ENCODE measurements at places on chromosomes 11 and 22. TPM values are rescaled to one million over a fixed set of nuclear protein-coding genes. Genes with fewer than 3 reads are reported as not detected.

The PTGDR2 gene
- total RNA-seq: not detected

The RASD2 gene
- total RNA-seq: 3.7 TPM

DNA sequence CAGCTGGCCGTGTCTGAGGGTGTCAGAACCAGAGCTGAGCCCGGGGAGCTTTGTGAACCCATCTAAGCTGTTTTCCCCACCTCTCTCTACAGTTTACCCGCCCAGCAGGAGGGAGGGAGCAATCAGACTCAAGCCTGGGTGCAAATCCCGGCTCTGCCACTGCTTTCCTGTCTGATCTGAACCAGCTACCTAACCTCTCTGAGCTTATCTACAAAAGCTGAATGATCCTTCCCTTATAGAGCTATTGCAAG lies 252 bp downstream of the APOL2 start:
- DNase-seq: no peak

GRCh38 chr11:79617561-79617960 lies 176.7 kb upstream of the TENM4 start:
- DNase-seq: no peak

DNA sequence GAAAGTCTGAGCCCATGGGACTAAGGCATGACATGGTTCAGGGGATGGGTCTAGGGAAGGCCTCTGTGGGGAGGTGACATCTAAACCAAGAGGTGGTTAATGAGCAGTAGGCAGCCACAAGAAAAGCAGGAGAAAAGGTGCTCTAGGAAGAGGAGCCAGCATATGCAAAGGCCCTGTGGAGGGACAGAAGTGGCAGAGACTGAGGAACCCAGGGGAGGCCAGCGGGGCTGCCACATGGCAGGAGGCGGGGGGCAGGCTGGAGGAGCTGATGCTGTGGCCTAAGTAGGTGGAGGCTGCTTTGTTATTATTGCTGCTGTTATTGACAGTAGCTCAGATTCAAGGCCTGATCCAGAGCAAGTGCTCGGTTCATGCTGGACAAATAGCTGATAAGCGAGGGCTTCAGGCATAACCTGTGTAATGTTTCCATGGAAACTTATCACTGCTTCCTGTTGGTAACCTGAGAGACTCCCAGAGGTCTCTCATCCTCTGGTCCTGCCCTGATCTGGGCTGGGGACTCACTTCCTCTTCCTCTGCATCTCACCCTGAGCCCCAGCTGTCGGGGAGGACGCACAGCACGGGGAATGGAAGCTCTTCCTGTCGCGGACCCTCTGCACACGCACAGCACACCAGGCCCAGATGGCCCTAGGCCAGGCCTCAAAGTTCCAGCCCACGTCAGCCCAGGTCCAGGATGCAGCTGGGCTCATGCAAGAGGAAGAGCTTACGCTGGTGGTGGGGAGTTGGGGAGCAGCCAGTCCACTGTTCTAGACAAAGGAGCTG lies 75.2 kb upstream of the TP53I11 start:
- DNase-seq: no peak

DNA sequence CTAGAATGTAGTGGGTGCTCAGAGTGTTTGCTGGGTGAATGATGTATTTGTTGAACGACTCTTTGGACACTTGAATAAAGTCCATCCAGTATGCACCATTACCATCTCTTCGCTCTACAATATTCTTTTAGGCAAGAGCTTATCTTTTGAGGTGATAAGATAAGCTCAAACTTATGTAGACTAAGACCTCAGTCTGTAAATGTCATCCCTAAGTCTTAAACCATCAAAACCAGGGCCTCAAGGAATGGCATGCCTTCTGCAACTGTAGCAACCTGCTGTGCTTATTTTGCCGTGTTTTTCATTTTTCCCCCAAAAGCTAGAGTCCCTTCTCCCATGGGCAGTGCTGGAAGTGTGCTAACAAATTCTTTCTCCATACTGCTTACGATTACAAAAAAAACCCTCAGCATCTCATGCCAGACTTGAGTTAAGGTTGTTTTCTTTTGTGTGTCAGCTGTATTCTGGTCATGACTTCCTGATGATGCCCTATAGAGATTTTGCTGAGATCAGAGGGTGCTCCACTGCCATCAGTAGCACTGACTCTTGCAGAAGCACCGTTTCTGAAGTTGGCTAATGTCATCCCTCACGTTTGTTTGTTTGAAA lies 27.8 kb downstream of the LIMK2 start:
- DNase-seq: peak; percentile 38

GRCh38 chr11:18012906-18013781 lies at the start of gene SERGEF:
Gene SERGEF (minus strand): TSS chr11:18013047. CDS start chr11:18013010, 37 bp downstream.
- DNase-seq: peak; percentile 89

- DNase-seq: no peak
These were observed 27.9 kb downstream of the SHANK3 start for GRCh38 chr22:50700387-50701075.

DNA sequence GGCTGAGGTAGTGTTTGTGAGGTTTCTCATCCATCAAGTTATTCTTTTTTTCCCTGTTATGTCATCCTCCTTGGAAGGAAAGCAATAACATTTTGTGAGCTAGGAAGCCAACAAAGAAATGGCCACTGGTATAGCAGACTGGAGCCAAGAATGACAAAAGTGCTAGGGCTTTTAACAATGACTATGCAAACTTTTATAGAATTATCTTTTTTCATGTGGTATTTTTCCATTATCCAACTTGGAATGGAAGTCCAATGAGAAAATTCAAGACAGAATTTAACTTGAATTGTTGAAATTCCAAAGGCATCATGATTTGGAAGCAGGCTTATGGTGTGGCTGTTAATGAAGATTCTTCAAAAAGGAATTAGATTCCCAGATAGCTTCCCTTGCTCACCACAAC lies 216.4 kb upstream of the PDGFD start:
- no peak for DNase-seq

GRCh38 chr11:45644981-45645889 lies 20.2 kb downstream of the CHST1 start:
- DNase-seq: no peak

DNA sequence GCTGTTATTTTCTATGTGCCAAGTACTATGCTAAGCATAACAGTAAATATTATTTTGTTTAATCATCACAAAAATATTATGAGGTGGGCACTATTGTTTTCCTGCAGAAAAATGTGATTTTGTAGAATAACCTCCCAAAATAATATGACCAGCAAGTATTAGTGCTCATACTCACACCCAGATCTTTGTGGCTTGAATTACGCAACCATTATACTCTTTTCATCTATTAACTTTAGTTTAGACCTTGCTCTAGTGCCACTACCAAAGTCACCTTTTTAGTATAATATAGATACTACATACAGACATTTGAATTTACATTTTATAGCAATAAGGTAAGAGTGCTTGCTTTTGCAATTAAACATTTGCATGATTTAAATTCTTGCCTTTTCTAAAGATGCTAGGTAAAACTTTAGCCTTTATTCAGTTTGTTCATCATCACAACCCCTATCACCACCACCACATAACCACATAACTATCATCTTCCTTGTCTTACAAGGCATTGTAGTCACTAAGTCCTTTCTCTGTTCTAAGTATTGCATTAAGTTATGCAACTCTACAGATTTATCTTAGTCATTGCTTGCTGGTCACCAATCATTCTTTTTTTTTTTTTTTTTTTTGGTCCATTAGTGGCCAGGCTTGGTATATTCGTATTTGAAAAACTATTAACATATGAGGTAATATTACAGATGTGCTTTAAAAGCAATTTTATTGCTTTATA lies 68.4 kb downstream of the GAS2 start:
- peak; percentile 8 for DNase-seq

DNA sequence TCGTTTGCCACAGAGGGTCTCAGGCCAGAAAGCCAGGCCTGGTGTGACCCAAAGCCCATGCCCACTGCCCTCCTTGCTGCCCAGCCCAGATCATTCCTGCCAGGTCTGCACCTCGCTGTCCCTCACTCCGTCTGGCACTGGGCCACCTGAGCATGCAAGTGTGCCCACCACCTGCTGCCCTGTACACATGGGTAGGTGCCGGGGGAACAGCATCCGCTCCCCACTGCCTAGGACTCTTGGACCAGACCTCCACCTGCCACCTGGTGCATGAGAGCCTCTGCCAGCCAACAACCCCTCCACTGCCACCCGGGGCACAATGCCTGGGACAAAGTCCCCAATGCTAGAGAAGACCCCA lies 12.5 kb downstream of the MGAT3 start:
- DNase-seq: no peak

DNA sequence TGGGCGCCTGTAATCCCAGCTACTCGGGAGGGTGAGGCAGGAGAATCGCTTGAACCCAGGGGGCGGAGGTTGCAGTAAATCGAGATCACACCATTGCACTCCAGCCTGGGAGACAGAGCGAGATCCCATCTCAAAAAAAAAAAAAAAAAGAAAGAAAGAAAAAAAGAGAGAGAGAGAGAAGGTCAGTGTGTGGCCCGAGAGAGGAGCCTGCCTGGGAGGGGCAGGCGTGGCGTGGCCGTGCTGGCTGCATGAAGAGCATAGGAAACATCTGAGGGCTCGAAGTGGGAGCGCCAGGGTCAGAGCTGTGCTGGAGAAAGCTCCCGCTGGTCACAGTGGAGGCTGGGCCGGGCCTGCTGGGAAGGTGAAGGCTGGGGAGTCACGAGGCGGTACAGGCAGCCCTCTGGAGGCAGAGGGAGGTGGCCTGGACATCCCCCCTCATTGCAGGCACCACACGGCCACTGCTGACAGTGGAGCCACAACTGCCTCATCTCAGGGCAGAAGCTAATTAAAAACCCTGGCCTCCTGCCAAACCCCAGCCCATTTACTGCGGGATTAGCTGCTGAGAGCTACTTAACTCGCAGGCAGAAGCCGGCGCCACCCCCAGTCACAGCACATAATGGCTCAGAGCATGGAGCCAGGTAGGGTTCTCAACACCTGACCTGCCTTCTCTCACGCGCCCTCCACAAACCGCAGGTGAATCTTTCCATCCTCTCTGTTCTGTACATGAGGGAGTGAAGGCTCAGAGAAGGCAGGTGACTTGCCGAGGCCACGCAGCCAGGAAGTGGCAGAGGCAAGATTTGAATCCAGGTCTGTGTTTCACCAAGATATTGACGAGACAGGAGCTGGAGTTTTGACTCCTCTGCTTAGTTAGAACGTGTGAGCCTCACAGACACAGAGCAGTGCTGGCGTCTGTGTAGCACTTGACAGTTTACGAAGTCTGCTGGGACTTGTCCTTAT lies 32.6 kb downstream of the NFAM1 start:
- no peak for DNase-seq

DNA sequence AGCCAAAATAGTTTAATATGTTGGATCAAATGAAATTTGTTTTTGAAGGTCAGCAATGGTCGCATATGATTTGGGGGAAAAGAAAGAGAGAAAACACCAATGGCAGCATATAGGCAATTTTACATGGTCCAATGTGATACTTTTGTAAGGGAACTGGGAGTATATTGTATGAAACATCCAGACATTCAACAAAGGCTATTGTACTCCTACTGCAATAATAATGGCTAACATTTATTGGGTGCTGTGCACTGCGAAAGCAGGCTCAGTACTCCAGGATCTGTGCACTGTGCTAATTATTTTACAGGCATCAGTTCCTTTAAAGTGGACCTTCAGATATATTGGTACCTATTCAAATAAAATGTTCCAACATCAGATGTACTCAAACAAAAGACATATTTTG lies 5.9 kb upstream of the OR10V1 start:
- no peak for DNase-seq

DNA sequence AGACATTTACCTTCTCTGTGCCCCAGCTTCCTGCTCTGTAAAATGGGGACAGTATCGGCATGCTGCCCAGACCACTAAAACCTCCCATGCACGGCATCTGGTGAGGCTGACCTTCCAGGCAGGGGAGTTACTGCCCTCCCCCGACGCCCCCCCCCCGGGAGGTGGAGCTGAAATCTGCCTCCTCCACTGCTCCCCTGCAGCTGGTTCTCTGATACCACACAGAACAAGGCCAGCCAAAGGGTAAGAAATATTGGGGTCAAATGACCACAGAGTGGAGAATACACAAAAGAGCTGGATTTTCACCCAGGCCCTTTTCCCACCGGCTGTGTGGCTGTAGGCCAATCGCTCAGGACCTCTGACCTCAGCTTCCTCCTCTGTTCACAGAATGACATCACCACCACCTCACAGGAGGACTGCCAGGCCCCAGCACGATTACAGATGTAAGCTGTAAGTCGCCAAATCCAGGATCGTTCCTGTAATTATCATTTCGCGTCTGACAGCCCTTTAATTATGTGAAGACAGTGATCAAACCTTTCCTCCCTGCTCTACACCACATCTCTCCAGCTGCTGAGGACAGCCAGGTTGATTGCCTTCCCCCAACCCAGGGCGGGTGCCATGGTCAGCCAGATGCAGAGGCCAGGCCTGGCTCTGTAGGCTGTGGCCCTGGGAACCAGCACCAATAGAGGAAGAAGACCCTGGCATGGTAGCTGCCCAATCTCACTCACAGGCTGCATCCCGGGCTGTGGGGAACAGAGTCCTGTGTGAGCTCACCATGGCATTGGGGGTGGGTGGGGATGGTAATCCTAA lies 35.7 kb upstream of the KLHL35 start:
- peak; percentile 41 for DNase-seq

- DNase-seq: peak; percentile 76
These were observed 1.5 kb upstream of the LARGE1 start for GRCh38 chr22:33921525-33922348.

DNA sequence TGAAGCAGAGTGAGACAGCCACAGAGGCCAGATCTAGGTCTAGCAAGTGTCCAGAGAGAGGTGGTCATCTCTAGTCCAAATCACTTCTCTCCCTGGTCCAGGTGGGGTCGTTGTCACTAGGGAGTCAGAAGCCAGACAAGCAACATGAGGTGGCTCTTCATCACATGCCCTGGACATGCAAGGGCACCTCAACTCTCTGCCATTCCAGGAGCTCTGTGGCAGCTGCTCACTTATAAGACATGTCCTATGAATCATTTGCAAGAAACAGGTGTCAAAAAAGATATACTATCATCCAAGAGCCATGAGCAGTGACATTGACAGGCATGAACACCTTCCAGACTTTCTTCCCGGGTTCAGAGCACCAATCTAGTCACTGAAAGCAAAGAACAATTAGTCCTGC lies 130.8 kb downstream of the GALNT18 start:
- DNase-seq: no peak

DNA sequence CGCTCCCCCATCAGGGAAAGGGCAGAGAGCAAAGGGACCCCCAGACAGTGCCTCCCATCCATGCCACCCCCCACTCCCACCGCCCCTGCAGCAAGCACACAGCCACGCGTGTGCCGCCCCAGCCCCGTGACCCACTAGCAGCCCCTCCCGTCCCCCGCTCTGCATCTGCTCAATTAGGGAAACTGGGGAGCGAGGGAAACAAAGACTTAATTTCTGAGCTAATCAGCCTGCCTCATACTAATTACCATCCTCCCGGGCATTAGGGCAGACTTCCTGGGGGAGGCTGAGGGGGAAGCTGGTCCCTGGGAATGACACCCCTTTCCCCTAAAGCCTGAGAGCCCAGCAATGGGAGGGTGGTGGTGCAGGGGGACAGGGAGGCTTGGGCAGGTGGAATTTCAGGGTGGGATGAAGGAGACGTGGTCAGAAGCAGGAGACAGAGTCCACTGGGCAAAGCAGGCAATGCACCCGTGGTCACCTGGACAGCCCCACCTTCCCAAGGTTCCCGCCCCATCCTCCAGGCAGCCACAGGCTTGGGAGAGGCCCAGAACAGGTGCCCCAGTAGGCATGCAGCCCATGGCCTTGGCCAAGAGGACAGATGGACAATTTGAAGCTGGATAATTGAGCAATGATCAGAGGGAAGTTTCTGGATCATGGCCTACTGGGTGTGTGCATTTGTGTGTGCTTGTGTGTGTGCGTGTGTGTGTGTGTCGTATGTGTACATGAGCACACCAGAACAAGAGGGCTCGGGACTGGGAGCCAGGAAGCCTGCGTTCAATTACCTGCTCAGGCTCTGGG lies 20.6 kb downstream of the ELFN2 start:
- no peak for DNase-seq

GRCh38 chr11:36567694-36568093 lies at the start of gene RAG1:
Gene RAG1 (plus strand): TSS chr11:36568007. CDS start chr11:36573305, 5,298 bp downstream.
- no peak for DNase-seq

GRCh38 chr22:42127606-42128005 lies 3.0 kb downstream of the CYP2D6 start:
- DNase-seq: no peak

Measured in GM23248 (cell line).